ENCODE measurements at places on chromosomes 7 and 10.

GRCh38 chr10:59635502-59636290 is 74.0 kb downstream of the SLC16A9 start:
- DNase-seq: no peak

GRCh38 chr10:5343979-5344378 is 20.8 kb upstream of the UCN3 start:
- no peak for DNase-seq

- DNase-seq: no peak
These were observed 53.4 kb downstream of the CFAP58 start for GRCh38 chr10:104406715-104407650.

DNA sequence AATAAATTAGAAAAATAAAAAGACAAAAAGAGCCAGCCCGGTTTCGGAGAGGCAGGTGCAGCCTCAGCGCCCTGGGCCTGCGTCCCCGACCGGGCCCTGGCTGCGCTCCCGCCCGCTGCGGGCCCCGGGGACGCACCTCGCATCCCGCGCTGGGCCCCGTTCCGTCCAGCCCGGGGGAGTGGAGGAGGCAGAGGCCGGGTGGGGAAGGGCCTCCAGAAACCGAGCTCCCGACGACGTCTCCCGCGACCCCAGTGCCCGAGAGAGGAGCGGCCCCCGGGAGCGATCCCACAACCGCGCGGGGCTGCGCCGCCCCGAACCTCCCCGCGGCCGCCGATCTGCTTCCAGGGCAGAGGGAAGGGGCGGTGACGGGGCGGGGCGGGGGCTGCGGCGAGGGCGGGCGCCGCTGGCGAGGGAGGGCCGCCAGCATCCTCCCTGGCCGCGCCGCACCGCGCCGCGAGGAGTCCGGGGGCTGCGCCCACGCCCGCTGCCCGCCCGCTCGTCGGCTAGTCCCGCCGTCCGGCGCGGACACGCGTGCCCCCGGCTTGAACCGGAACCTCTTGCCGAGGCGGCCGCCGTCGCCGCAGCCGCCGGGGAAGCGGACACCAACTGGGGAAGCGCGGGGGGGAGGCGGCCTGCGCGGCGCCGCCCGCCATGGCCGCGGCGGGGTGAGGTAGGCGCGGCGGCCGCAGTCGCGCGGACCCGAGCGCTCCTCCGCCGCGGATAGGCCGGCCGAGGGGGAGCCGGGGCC is at the start of gene CCNY:
Gene CCNY, plus strand, starts transcription at position 426 of the 748 bp plus-strand sequence. CDS start 545 bp downstream, outside the sequence.
- peak; percentile 78 for DNase-seq

DNA sequence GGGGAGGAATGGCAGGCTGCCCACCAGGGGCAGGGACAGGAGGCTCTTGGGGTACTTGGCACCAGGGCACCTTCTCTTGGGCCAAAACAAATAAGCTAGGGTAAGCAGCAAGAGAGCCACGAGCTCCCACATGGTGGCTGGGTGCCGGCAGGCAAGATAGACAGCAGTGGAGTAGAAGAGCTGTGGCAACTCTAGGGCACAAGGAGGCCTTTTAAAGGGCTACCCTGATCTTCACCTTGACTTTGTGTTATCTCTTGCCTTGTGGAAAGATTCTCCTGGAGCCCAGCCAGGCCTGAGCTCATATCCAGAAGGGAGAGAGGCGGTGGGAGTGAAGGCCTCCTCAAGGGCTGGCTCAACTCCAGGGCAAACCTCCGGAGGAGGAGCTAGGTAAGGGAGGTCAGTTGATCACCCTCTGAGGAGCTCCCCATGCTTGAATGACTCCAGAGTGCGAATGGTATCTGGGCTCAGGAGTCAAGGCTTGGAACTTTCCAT is at the start of gene CYP17A1:
Gene CYP17A1, minus strand, starts transcription at position 184 of the 492 bp plus-strand sequence. Its CDS starts 52 bp downstream, at position 132.
- peak; percentile 55 for DNase-seq

DNA sequence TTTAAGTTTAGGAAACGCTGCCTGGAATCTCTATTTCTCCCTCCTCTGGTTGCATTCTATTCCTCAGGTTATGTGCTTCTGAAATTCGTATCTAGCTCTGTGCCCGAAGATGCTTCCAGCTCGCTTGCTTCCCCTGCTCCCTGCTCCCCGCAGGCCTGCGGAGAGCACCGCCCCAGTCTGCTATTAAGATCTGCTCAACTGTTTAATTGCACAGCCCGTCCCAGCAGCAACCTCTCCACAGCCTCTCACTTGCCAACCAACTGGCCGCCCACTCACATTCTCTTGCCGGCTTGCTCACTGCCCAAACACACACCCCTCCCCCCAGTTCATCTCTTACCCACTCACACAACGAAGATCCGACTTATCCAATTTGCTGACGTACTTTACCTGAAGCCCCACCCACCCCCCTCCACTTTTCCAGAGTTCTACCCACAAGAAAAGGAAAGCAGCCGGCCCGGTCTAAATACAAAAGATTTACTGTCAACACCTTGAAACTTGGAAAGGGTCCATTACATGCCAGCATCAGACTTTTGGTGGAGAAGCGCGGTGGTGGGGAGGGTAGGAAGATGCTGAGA is 167.3 kb upstream of the KLF14 start:
- peak; percentile 81 for DNase-seq

DNA sequence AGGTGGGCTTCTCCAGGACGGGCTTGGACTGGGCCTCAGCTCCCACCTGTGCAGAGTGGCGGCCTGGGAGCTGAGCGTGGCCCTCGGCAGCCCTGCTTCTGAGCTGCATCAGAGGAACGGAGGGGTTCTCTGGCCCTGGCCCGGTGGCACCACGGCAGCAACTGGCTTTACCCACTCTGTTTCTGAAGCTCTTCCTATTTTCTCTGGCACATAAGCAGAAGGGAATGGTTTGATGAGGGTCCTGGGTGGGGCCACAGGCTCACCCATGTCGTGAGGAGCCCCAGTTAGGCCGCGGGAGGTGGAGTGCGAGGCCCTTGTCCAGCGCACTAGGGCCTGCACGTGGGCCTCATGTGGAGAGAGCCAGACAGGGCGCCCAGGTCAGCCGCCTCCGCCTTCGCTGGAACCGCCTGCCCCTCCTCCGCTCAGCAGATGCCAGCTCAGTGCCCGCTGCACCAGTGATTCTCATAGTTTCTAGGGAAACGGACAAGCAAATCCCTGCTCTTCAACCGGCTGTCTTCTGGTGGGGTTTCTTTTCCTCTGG is 284.0 kb downstream of the CELF2 start:
- DNase-seq: no peak

GRCh38 chr7:30846378-30846777 is 65.3 kb upstream of the AQP1 start:
- no peak for DNase-seq

DNA sequence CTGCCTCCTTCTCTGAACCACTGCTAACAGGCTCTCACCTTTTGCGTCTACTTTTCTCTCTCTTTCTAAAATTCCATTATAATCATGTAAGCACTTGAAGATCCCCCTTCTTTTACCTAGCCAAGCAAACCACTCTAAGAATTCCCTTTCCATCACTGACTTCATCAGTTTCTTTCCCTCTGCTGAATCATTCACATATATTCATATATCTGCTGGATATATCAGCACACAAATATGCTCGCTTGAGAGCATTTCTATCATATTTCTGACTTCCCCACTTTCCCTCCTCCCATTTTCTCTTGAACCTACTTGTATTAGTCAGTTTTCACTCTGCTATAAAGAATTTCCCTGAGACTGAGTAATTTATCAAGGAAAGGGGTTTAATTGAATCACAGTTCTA is 84.2 kb upstream of the LRRN3 start:
- no peak for DNase-seq

DNA sequence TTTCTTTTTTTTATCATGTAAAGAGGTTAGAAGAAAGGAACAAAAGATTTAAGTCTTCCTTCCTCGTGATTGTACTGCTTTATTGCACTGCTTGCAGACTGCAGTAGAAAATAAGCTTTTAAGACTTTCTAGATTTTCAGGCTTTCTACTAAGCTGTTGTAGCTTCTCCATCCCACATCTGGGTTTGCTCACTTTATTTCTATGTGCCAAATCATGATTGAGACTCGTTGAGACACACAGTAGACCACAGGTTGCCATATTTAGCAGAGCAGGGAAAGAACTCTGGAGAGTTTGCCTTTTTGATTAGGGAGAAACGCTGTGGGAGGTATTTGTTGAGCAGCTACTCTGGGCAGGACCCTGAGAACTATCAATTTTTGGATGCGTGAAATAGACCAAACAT is 89.2 kb upstream of the BTBD16 start:
- DNase-seq: no peak

DNA sequence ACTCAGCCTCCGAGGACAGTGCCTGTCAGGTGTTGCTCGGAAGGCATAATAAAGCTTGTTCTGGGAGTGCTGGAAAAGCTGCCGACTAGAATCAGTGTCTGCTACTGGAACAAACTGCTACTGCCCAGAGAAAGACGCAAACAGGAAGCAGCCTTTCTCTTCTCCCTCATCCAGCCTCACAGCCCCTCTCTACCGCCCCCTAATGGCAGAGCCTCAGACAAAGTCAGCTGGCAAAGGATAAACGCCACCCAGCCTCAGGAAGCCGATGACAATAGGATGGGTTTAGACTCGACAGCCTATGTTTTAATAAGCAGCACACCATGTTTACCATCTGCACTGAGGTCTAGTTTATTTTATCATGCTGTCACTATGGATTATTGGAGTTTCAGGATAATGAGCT is 169.5 kb upstream of the LYZL1 start:
- DNase-seq: peak; percentile 23

- no peak for DNase-seq
These were observed 1.3 kb downstream of the STK17A start for GRCh38 chr7:43584195-43584586.

GRCh38 chr7:91553410-91553895 is 289.2 kb downstream of the FZD1 start:
- DNase-seq: no peak

- DNase-seq: no peak
These were observed 157.3 kb downstream of the NOC3L start for GRCh38 chr10:94205396-94205831.

GRCh38 chr7:42913591-42913990 is 1.7 kb upstream of the C7orf25 start:
- DNase-seq: no peak

- DNase-seq: no peak
These were observed 47.4 kb upstream of the R3HCC1L start for GRCh38 chr10:98086837-98087708.

GRCh38 chr7:48106906-48107659 is 18.0 kb downstream of the UPP1 start:
- DNase-seq: no peak

DNA sequence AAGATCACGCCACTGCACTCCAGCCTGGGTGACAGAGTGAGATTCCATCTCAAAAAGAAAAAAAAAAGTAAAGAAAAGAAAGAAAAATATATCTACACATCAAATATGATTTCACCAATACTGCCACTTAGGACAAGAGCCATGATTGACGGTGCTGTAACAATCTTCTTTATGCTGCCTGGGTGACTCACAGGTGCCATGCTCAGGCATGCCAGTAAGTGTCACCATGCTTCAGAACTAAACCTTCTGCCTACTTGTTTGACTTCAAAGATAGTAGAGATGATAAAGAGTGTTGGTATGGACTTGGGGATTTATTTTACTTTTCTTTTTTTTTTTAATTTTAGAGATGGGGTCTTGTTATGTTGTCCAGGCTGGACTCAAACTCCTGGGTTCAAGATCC is 33.6 kb upstream of the DNMBP start:
- DNase-seq: no peak

DNA sequence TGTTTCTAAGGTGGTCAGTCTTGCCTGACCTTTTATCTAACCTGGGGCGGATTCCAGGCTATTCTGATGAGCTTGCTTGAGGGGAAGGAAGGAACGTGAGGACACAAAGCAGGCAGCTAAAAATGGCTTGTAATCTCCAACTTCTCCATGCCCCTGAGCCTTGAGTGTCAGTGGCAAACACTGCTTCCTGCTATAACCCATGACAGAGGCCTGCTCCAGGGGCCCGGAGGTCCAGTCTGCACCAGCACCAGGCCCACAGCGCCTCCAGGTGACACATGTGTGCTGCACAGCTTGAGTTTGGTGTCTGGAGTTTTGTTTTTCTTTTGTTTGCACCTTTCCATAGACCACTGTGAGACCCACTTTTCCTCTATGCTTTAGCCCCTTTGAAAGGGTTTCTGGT is 207.9 kb downstream of the PAXIP1 start:
- DNase-seq: no peak

DNA sequence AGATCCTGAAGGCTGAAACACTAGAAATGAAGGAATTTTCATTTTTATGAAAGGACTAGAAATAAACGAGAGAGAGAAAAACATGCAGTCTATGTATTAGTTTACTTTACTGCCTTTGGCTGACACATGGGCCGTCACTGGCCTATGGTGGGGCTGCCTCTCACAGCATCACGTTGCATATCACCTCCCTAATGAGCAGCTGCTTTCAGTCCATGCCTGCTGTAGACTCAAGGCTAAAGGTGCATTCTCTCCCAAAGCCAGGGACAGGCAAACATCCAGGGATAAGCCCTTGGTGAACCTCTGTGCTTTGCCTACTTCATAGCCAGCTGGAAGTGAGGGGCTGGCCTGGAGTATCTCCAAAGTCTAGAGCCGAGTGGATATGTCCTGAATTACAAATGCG is 359.4 kb downstream of the GPAM start:
- no peak for DNase-seq

GRCh38 chr7:92415225-92415624 is 32.1 kb upstream of the GATAD1 start:
- no peak for DNase-seq

- peak; percentile 38 for DNase-seq
These were observed 509.5 kb downstream of the PLXNA4 start for GRCh38 chr7:132066761-132067171.

DNA sequence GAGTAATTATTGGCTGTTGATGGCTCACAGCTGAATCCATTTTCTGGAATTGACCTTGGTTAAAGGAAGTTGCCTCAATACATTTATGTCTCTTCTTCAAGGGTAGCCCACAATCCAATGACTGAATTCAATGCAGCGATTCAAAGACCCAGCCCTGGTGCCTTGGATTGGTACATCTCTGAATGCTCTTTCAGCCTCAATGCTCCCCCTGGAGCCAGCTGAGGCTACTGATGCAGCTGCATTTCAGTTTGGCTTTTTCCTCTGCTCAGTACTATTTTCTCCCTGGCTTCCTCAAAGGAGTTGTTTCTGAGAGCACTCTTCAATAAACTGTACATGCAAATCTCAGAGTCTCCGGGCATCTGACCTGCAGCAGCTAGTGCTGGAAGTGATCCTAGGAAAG is 633 bp upstream of the EBLN1 start:
- DNase-seq: no peak

- DNase-seq: no peak
These were observed 80.2 kb downstream of the ZNF37A start for GRCh38 chr10:38174336-38174735.

- no peak for DNase-seq
These were observed 55.1 kb upstream of the PTPN12 start for GRCh38 chr7:77482015-77482414.

- DNase-seq: no peak
These were observed 696 bp downstream of the MALSU1 start for GRCh38 chr7:23299770-23300300.

- DNase-seq: no peak
These were observed 386.0 kb downstream of the KIF20B start for GRCh38 chr10:90087197-90088023.

- DNase-seq: no peak
These were observed 44.5 kb upstream of the AGR3 start for GRCh38 chr7:16926283-16926682.

- DNase-seq: no peak
These were observed 37.0 kb downstream of the SNX13 start for GRCh38 chr7:17903337-17903736.

GRCh38 chr10:100101192-100102076 is 19.8 kb upstream of the CPN1 start:
- no peak for DNase-seq
